Karpas-422 (cell line): ENCODE measurements at places on chromosomes 2 and 18.

- no peak for DNase-seq
These were observed 61.4 kb downstream of the LHCGR start for GRCh38 chr2:48694149-48694548.

- DNase-seq = no peak
These were observed 173.8 kb downstream of the TRIB2 start for GRCh38 chr2:12890481-12890991.

GRCh38 chr18:13048061-13048595, 57.0 kb downstream of the CEP192 start:
- no peak for DNase-seq

DNA sequence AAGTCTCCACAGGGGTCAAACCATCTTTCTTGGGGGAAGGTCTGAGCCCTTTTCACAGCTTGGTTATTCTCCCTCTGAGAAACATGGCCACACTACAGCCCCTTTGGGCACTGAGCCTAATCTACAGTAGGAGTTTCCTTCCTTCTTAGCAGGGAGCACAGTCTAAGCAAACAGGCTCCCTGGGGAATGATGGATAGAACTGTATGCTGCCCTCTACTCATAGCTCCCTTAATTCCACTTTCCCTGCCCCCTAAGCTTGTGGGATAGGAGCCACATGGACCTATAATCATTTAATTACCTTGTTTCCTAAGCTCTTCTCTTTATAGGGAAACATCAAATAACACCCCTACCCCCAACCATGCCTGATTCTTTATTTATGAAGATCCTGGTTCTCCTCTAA, 442.1 kb upstream of the MEX3C start:
- DNase-seq = no peak

GRCh38 chr2:175063741-175064140, 58.6 kb upstream of the CHN1 start:
- DNase-seq = no peak

DNA sequence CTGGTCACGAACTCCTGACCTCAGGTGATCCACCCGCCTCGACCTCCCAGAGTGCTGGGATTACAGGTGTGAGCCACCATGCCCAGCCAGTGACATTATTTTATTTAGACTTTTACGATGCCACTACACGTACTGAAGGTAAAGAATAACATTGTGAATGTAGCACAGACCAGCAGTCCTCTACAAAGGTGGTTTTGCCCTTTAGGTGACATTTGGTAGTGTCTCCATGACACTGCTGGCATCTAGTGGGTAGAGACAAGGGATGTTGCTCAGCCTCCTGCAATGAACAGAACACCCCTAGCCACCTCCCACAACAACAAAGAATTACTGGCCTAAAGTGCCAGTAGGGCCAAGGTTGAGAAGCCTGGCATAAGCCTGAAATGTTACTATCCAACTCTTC, 69.5 kb downstream of the MYOM1 start:
- DNase-seq = no peak

DNA sequence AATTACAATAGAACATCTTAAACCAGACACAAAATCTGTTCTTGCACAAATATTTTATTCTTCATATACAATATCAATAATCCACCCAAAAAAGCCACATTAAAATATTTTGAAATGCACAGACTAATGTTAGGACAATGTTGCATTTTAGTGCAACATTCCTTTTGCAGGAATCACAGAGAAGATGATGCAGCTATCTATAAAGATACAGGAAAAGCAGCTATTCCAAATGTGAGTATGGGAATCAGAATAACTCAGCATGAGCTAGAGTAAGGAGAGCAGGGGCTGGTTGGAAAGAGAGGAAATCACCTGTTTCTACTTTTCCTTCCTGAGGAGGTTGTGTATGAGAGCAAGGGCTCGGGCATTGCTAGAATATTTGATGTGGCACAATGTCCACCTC, 4.8 kb downstream of the C2orf66 start:
- no peak for DNase-seq

- no peak for DNase-seq
These were observed 14.0 kb downstream of the ALPG start for GRCh38 chr2:232420463-232421188.

GRCh38 chr2:60505240-60505879, 48.1 kb downstream of the BCL11A start:
- no peak for DNase-seq

- no peak for DNase-seq
These were observed 131.4 kb downstream of the SEPTIN10 start for GRCh38 chr2:109482361-109482861.

- no peak for DNase-seq
These were observed 51.5 kb upstream of the TWIST2 start for GRCh38 chr2:238796223-238796885.

GRCh38 chr18:62332964-62333695, 8.0 kb downstream of the TNFRSF11A start:
- no peak for DNase-seq

DNA sequence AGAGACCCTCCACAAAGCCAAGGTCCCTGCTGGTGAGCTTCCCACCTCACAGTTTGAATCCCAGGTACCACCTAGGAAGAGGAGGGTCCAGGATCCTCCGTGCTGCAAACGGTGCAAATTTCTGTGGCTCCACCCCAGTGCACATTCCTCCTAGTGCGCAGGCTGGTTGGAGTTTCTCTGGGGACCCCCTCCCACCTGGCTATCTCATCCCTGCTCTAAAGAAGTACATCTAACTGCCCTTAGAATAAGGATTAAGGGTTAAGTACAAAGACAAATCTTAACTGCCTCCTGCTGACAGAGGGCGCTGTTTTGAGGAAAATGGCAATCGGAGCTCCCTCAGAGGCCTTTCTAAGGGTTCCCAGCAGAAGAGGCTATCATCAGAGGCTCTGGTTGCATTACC, 109.6 kb upstream of the FSIP2 start:
- peak; percentile 74 for DNase-seq

GRCh38 chr2:188798159-188798558, 176.0 kb upstream of the COL3A1 start:
- DNase-seq = no peak

- no peak for DNase-seq
These were observed 206.8 kb downstream of the DCC start for GRCh38 chr18:52546686-52547346.

- DNase-seq = no peak
These were observed 23.0 kb upstream of the SPAG16 start for GRCh38 chr2:213261237-213261636.

GRCh38 chr2:60498816-60499429, 54.5 kb downstream of the BCL11A start:
- DNase-seq = no peak

DNA sequence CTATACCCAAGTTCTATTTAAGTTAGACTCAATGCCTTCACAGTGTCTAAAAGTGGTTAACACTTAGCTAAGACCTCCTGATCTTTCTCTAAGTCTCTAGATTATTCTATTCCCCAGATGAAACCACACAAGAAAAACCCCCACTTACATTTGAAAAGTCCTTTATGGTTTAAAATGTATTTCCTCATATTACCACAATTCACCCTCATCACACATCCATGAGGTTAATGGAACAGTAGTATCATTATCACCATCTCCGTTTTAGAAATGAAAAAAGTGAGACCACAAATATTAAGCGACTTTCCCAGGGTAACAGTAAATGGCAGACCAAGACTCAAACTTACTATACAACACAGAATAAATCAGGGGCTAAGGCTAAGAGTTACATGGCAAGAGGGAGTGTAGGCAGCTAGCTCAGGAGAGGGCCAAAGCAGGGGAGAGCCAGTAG, 28.6 kb downstream of the EPG5 start:
- no peak for DNase-seq

DNA sequence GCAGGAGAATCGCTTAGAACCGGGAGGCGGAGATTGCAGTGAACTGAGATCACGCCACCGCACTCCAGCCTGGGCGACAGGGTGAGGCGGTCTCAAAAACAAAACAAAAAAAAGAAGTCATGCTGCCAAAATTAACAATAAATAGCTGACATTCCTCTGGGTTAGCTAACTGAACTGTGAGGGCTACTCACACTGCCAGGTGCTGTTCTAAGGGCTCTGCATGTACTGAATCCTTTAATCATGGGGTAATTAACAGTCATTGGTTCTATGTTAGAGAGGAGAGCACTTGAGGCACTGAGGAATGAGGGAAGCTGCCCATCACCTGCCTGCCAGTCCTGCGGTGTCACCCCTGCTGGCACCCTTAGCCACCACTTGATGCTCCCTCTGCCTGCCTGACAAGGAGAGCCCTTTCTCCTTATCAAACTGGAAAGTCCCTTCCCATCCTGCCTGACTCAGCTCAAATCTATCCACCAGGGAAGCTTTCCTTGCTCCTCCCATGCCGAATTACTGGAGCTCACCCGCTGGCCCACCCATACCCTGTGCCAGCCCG, 73.0 kb upstream of the RIOK3 start:
- no peak for DNase-seq

- no peak for DNase-seq
These were observed 187.0 kb downstream of the OSR1 start for GRCh38 chr2:19171409-19171808.

DNA sequence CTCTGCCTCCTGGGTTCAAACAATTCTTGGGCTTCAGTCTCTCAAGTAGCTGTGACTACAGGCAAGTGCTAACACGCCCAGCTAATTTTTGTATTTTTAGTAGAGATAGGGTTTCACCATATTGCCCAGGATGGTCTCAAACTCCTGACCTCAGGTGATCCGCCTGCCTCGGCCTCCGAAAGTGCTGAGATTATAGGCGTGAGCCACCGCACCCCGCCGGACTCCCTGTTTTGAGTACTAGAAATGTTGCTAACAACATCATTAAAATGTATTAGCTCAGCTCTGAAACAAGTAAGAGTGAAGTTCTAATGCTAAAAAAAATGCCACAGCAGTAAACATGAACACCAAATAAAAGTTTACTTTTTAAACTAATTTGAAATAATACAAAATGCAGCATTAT, 937.7 kb downstream of the CPS1 start:
- DNase-seq = no peak

DNA sequence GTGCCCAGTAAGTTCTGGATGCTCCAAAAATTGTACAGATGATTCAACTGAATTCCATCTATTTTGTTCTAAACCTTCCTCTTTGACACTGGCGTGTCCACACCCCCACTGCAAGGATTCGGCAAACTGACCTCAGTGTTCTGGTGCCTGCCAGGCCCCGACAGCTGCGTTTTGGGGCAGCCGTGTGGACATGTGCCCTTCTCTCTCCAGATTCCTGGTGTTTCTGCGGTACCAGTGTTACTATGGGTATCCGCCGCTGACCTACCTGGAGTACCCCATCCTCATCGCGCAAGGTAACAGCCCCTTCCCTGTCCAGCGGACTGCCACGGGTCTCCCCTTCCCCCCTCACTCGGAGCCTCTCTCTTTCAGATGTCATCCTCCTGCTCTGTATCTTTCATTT, 5.0 kb downstream of the SLC66A3 start:
- DNase-seq = no peak

GRCh38 chr2:159933727-159934049, 128.7 kb downstream of the PLA2R1 start:
- no peak for DNase-seq

DNA sequence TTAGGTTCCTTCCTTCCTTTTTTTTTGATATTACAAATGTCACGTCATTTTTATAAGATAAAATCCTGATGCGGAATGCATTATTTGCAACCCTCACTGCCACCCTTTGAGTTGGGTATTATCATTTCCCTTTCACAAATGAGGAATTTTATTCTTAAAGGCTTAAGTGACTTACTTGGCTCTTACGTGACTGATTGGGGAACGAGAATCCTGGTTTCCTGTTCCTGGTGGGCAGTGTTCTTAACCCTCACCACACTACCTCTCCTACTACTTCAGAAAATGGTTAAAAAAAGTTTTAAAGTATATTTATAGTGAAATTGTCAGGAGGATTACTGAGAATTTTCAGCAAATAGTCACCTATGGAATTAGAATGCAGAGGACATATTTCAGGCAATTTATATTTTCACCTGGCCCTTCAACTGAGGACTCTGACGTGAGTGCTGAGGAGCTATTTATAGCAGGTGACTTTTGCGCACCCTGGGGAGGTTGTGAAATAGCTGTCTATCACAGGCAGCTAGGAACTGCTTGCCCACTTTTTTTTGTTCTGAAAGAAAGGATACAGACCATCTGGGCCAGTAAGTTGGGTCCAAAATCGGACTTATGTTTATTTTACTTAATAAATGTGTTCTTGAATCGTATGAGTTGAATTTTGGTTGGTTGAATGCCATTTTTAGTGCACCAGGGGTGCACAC, 18.7 kb upstream of the RASGRP3 start:
- DNase-seq = no peak
